Lower leg skin (tissue), 4 donors: ENCODE measurements at places on chromosomes 4 and X. TPM values are rescaled to one million over a fixed set of nuclear protein-coding genes. Genes with fewer than 3 reads are reported as not detected.

STOX2 gene
- total RNA-seq: 4.2 TPM

HS3ST1 gene
- total RNA-seq: not detected

GRCh38 chr4:7622371-7622770, 187.6 kb upstream of the PSAPL1 start:
- no peak for DNase-seq

- DNase-seq: peak; percentile 61
These were observed 118.1 kb downstream of the TBL1X start for GRCh38 chrX:9582956-9583355.

DNA sequence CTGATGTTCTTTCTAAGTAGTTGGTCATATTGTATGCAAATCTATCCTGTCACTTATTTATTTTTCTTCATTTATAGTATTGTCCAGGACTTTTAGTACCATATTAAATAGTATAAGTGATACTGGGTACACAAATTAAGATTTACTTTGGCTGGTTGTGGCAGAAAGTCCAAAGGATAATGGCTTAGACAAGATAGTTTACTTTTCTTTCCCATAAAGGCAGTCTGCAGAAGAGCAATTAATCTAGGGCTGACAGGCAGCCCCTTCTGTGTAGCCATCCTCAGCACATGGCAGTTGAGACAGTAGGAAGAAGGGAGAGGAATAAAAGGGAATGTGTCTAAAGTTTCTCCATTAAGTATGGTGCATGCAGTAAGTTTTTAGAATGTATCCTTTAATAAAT, 6.4 kb downstream of the RBM10 start:
- DNase-seq: no peak

DNA sequence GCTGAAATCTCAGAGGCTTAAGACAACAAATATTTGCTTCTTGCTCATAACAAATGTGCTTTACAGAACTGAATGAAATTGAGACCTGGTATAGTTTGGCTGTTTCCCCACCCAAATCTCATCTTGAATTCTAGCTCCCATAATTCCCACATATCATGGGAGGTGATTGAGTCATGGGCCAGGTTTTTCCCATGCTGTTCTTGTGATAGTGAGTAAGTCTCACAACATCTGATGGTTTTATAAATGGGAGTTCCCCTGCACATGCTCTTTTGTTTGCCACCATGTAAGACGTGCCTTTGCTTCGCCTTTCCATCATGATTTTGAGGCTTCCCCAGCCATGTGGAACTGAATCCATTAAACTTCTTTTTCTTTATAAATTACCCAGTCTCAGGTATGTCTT, 221.1 kb upstream of the DIPK2B start:
- no peak for DNase-seq

DNA sequence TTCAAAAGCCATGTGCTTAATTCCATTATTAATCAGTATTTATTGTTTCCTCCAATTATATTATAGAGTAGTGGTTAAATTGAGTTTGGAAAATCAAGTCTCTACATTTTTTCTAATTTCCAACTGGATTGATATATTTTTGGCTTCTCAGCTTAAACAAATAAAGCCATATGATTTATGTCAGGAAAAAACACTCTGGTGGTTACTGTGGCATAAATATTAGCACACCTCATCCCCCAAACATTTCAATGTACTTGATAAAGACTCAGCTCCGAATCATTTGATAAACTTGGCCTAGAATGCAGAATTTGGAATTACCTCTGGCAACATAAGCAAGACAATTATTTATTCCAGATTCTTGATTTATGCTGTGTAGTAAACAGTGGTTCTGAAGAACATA, 2313.8 kb downstream of the ARAP2 start:
- no peak for DNase-seq

DNA sequence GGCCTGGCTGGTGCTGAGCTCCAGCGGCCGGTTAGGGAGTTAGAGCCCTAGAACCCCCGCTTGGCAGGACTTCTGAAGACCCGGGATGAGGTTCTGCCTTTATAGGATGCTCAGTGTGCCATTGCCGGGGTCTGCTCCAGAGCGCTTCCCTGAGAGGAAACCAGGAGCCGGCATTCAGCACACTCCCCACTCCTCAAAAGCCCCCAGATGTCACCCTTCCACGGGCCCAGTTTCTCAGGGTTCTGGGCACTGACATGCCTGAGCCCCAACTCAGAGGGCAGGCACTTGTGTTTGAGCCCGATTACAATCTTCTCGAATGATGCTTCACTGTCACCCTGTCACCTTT, 6.5 kb downstream of the NKX3-2 start:
- DNase-seq: no peak

DNA sequence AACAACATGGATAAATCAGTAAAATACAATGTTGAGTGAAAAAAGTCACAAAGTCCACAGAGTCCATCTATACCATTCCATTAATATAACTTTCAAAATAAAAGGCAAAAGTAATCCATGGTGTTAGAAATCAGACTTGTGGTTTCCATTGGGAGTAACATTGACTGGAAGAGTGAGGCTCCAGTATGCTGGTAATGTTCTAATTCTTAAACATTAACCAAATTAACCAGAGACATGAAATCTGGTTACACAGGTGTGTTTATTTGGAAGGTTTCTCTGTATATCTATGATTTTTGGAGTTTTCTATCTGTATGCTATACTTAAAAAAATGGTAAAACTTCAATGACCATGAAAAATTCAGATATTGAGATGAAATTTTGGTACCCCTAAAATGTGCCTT, 42.6 kb downstream of the SULT1B1 start:
- no peak for DNase-seq

DNA sequence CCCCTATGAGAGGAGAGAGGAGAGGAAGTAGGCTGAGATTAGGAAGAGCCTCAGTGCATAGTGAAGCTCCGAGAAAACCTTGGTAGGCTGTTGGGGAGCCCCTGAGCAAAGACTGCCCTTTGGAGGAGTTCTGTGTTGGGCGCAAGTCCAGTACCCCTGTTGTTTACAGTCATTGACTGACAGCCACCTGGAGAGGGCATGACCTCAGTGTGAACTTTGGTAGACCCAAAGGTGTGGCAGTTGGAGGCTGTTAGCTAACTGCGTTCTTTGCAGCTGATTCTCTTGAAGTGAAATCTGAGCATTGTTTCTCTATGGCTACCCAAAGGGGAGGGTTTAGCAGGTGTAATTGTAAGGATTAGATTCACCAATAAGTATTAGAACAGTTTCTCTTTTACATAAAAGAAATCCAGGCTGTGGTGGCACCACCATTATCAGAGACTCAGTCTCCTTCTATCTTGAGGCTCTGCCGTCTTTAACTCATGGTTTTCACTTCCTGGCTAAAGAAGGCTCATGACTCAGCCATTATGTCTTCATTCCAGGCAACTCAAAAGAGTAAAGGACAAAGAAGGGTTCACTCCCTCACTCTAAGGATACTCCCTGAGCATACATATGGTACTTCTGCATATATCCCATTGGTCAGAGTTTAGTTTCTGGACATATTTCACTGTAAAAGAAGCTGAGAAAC, 33.4 kb downstream of the ANXA3 start:
- no peak for DNase-seq

DNA sequence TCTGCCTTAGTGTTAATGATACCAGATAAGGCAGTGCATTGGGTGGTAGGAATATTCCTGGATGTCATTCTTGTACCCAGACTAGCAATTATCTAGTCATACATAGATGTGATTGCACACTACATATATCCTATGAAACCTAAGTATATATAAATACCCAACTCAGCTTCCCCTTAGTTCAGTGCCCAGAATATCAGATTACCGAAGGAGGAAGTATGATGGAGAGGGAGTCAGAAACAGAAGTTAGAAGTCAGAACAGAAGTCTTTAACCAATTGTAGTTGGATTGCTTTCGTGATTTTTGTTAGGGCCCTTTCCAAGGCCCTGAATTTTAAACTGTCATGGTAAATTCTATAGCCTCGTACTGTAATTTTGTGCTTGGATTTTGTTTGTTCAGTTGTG, 42.9 kb downstream of the MOB1B start:
- no peak for DNase-seq

DNA sequence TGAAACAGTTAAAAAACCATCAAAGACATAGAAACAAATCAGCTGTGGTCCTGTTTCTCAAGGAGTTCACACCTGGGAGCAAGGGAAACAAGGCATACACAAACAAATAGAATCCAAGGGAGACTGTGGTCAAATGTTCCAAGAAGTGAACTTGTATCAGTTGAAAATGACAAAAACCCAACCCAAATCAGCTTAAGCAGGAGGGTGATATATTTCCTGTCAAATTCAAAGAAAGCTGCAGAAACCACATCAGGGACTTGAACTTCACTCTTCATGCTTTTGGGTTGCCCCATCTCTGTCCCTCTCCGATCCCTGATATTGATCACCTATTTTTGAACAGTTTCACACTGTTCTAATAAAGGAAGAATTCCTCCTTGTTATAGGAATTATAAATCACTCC, 148.6 kb upstream of the FMR1 start:
- DNase-seq: no peak
